NCI-H446 (cell line): ENCODE measurements at places on chromosomes 16 and 17.

GRCh38 chr17:55186937-55187770 lies 77.6 kb upstream of the HLF start:
- peak; percentile 5 for DNase-seq

DNA sequence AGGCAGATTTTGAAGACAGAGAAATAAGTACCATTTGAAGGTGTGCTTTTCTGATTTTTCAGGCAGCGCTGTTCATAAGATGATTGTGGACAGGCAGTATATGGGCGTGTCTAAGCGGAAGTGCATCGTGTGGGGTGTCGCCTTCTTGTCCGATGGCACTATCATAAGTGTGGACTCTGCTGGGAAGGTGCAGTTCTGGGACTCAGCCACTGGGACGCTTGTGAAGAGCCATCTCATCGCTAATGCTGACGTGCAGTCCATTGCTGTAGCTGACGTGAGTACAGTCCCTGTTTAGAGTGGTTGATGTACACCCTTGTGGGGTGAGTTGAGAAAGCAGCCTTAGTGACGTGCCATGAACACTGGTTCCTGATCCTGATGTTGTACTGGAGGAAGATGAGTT lies 10.7 kb downstream of the UTP4 start:
- no peak for DNase-seq

- DNase-seq = no peak
Observed at GRCh38 chr16:29307598-29308507, 98.7 kb downstream of the NPIPB11 start.

- DNase-seq = no peak
Observed at GRCh38 chr17:2048805-2049204, 6.1 kb upstream of the HIC1 start.

- no peak for DNase-seq
Observed at GRCh38 chr17:51050291-51051033, 70.2 kb downstream of the SPAG9 start.
